NCI-H1092 treated with DMSO at 0.1 percent for 48 hours (cell line): ENCODE measurements at places on chromosomes 7 and 10.
A peak's percentile ranks its signal among the peaks of the same experiment; 100 is the strongest.

DNA sequence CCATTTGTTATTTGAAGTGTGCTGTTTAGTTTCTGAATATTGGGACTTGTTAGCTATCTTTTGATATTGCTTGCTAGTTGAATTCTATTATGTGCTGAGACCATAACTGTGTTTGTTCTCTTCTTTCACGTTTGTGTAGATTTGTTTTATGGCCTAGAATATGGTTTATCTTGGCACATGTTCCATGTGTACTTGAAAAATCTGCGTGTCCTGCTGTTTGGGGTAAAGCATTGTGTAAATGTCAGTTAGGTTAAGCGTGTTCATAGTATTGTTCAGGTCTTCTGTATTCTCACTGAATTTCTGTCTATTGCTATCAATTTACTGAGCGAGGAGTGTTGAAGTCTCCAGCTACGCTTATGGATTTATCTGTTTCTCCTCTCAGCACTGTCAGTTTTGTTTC lies 19.4 kb downstream of the MMP21 start:
- peak; percentile 69 for DNase-seq

GRCh38 chr10:48251525-48252353 lies 22.8 kb downstream of the FRMPD2 start:
- peak; percentile 77 for DNase-seq

DNA sequence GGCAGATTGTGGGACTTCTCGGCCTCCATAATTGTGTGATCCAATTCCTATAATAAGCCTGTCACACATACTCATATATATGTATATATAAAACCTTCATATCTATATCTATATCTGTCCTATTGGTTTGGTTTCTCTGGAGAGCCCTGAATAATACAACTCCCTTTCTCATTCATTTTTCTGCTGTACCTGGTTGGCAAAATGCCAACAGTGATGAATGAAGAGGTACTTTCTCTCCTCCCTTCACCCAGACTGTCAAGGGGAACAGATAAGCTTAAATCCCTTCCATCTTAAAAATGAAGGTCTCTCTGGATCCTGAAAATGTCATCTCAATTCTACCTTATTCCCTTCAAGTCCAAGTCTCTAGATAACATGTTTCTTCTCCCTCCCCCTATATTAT lies 60.3 kb upstream of the FOXP2 start:
- no peak for DNase-seq

- DNase-seq = no peak
Measured at GRCh38 chr10:107971411-107971810, 806.9 kb upstream of the SORCS1 start.

GRCh38 chr10:96588616-96589419 lies 2.0 kb upstream of the TM9SF3 start:
- DNase-seq = no peak

DNA sequence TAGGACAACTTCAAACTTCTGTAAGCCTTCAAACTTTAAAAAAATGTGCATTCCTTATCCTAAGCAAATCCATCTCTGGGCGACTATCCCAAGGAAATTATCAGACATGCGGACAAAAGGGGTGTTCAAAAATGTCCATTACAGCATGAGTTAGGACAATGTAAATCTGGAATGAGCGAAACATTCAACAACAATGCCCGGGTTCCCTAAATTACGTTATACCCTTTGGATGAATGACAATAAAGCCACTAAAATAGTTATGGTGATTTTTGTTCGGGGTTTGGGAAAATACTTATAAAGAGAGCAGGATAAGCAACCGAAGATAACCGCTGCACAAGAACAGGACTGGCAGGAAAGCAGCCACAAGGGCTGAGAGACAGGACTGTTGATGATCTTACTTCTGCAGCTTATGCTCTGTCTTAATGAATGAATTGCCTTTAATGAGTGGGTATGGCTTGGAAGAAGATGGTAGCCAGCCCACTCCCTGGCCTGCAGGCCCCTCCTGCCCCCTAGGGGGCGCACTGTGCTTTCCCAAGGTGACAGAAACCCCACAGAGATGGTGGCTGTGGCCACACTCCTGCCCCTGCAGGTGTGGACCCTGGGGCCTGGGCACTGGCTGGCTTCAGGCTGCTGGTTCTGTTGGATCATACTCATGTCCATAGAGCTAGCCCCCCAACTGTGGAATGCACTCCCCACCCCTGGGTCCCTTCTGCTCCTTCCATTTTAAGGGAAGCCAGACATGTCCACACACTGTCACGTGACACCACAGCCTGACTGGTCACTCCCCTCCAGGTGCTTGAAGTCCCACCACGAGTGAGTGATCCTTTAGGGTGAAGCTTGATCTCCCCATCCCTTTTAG lies 45.0 kb downstream of the ZCCHC24 start:
- peak; percentile 1 for DNase-seq

DNA sequence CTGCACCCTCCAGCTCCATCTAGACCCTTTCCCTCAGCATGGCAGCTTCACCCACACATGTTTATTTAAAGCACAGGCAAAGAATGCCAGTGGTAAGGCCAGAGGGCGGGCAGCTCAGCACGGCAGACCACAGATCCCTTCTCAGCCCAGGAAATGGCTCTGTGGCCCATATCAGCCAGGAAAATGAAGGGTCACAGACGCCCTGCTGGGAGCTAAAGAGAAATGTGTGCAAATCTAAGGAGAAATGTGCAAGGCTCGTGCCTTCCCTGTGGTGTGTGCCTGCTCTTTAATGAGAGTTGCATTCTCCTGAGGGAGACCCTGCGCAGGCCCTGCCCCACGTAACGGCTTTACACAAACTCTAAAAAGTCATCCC lies 23.0 kb downstream of the PTPRN2 start:
- no peak for DNase-seq

GRCh38 chr10:114683593-114683992 lies 25.5 kb upstream of the ABLIM1 start:
- DNase-seq = no peak

DNA sequence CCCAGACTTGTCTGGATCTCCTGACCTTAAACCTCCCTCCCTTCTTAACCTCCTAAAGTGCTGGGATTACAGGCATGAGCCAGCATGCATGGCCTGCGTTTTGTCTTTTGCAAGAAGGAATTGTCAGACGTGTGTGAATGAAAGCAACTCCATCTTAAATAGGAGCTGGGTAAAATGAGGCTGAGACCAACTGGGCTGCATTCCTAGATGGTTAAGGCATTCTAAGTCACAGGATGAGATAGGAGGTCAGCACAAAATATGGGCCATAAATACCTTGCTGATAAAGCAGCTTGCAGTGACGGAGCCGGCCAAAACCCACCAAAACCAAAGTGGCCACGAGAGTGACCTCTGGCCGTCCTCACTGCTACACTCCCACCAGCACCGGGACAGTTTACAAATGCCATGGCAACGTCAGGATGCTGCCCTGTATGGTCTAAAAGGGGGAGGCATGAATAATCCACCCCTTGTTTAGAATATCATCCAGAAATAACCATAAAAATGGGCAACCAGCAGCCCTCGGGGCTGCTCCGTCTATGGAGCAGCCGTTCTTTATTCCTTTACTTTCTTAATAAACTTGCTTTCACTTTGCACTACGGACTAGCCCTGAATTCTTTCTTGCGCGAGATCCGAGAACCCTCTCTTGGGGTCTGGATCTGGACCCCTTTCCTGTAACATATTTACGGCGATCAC lies 41.2 kb upstream of the SDK1 start:
- no peak for DNase-seq

DNA sequence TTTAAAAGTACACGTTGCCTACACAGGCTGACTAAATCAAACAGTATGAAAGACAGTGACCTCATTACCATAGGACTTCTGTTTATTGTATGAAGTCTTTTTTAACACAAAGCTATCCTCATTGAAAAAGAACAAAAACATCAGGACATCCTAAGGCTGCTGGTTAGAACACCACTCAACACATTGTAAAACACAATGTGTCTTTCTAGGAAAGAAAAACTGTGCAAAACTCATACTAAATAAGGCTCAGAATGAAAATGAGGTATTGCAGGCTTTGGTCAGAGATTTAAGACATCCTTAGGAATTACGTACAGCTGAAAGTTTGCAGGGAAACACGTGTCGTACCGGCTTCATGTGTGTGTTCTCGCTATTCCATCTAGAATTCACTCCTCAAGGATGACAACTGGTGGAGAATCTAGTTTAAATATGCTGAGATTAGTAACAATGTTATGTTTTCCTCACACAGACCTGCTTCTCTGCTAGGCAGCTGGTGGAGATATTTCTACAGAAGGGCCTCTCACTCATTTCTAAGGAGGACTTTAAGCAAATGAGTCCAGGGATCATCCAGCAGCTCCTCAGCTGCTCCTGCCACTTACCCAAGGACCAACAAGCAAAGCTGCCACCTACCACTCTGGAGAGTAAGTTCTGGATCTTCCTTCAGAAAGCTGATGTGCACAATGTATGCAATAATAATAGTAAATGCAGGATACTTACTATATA lies 29.3 kb downstream of the SLC39A12 start:
- DNase-seq = no peak

DNA sequence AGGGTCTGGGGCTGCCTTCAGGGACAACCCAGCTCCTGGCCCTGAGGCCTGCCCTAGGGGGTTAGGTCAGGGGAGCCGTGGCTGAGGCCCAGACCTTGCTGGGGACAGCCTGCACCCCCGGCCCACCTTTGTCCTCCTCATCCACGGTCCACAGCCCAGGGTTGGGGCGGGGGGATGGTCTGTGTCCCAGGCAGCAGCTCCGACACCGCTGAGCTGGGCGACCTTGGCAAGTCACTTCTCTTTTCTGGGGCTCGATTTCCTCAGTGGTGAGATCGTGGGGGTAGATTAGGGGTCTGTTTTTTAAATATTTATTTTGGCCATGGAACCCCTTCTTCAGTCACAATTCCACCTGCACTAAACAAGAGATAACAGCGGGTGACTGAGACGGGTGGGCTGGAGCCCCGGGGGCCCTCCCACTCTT lies 30.9 kb downstream of the DNAJB12 start:
- no peak for DNase-seq

- DNase-seq = no peak
Measured at GRCh38 chr10:45243261-45243660, 72.1 kb downstream of the OR13A1 start.

- no peak for DNase-seq
Measured at GRCh38 chr7:69912846-69913245, 314.6 kb downstream of the AUTS2 start.

GRCh38 chr10:123869020-123869414 lies 22.6 kb downstream of the CPXM2 start:
- no peak for DNase-seq

GRCh38 chr10:29728541-29729049 lies 93.8 kb upstream of the SVIL start:
- DNase-seq = no peak

DNA sequence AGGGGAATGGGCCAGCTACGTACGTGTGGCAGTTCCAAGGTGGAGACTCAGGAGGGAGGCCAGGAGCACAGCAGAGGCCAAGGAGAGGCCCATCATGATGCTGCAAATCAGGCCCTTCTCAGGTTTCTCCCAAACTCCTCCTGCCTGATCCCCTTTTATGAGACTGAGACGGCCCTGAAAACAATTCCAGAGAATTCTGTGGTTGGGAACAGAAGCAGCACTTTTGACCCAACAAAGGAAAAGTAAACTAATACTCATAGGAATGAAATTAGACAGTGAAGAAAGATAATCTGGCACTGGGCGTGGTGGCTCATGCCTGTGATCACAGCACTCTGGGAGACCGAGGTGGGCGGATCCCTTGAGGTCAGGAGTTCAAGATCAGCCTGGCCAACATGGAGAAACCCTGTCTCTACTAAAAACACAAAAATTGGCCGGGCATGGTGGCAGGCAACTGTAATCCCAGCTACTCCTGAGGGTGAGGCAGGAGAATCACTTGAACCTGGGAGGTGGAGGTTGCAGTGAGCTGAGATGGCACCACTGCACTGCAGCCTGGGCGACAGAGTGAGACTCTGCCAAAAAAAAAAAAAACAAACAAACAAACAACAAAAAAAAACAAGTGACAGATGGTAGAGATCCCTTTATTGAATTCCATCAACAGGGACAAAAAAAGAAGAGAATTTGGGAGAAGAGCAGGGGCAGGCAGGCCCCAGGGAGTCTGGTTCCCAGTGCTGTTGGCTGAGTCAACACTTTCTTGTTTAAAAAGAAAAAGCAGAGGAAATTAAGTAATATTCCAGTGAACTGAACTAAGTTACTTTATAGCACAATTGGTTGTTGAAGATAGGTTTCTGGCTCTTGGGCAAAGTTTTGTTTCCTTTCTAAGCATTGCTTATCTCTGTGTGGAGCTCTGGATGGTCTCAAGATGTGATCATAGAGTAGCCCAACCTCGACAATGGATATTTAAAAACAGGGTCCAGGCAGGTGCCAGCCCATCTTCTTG lies at the start of gene CCL26:
Gene CCL26 (minus strand): TSS at position 131 of the 997 bp plus-strand sequence. CDS start 35 bp downstream, at position 96.
- DNase-seq = no peak

GRCh38 chr10:36592964-36593363 lies 532.4 kb upstream of the ANKRD30A start:
- no peak for DNase-seq

GRCh38 chr10:20623546-20623945 lies 273.6 kb downstream of the NEBL start:
- no peak for DNase-seq

DNA sequence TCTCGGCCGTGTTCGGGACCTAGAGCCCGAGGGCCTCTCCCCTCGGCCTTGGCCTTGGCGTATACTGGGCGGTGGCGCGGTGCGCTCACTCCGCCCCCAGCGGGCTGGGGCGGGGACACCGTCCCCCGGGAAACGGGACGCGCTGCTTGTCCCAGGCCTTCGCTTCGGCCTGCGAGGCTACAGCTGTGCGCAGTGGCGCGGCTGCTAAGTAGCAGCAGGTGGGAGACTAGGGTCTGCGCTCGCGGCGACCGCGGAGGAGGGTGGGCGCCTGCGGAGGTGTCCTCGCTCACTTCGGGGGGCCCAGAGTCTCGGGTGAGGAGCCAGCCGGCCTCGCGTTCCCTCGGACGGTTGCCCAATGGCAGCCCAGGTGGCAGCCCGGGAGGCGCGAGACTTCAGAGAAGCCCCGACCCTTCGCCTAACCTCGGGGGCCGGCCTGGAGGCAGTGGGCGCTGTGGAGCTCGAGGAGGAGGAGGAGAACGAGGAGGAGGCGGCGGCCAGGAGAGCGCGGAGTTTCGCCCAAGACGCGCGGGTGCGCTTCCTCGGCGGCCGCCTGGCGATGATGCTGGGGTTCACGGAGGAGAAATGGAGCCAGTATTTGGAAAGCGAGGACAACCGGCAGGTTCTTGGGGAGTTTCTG lies at the start of gene DNAH11:
Gene DNAH11 (plus strand): TSS at position 149 of the 637 bp plus-strand sequence. CDS start 207 bp downstream, at position 356.
- peak; percentile 27 for DNase-seq
